Foreskin fibroblast (primary cell): ENCODE measurements at places on chromosomes 4 and X.

DNA sequence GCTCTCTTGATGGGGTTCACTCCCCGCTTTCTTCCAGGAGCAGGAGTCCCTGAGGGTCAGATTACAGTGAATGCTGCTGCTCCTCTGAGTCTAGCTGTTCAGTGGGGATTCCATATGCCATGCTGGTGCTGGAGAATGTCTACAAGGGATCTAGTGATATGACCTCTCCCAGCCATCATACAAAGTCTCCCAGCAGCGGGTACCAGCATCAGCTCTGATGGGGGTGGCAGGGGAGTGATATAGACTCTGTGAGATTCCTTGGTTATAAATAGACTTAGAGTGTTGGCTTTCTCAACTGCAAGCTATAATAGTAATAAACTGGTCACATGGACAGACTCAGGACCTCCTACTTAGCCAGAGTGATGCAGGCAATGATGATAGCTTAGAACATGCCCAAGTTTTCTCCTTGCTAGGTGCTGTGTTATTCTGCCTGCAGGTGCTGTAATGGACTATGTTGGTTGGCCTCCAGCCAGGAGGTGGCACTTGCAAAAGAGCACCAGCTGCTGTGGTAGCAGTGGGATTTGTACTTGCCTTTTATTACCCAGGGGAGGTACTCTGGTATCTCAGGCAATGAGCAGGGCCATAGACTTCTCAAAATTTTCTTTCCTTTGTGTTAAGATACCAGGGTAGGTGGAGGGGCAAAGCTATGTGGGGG, 202.9 kb downstream of the CHIC1 start:
- no peak for DNase-seq

DNA sequence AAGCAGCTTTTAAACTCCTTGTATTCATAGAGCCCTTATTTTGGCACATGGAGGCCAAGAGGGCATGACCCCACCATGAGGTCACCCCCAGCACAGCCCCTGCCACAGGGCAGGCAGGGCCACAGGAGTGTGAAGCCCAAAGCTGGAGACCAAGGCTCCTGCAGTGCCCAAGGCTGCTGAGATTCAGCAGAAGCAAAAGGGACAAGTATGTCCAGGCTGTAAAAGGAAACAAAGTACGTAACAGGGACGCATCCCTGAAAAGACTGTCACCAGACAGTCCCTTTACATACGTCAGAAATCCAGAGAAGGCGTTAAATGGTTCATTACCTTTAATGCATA, 18.9 kb downstream of the GAK start:
- no peak for DNase-seq

DNA sequence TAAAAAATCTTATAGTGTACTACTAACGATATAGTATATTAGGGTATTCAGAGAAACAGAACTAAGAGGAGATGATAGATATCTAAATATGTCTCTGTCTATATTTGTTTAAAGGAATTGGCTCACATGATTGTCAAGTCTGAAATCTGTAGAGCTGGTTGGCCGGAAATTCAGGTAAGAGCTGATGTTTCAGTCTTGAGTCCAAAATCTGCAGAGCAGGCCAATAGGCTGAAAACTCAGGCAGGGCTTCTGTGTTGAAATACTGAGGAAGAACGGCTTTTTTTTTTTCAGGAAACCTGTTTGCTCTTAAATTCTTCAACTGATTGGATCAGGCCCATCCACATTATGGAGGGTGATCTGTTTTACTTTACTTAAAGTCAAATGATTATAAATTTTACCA, 31.7 kb downstream of the PGRMC2 start:
- no peak for DNase-seq

DNA sequence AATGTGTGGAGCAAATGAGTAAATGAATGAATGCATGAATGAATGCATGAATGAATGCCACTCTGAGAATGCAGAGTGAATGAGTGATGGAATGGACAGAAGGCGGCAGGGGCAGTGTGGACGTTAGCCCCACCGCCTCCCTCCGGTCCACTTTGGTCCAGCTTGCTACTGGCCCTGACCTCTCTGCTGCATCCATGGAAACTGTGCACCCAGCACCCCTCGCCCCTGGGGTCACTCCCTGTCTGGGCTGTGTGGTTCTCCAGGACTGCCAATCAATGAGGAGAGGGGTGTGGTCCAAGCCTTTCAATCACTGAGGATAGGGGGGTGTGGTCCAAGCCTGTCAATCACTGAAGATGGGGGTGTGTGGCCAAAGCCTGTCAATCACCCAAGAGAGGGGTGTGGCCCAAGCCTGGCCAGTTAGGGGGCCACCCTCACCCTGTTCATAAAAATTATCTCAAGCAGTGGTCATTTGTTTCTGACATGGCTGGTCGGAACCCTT, 39.2 kb upstream of the ASMTL start:
- DNase-seq, result no peak

GRCh38 chr4:93313197-93313596, 515.4 kb upstream of the ATOH1 start:
- DNase-seq, result peak; percentile 13

- peak; percentile 58 for DNase-seq
Measured at GRCh38 chr4:177441061-177441802, 1.0 kb downstream of the AGA start.

DNA sequence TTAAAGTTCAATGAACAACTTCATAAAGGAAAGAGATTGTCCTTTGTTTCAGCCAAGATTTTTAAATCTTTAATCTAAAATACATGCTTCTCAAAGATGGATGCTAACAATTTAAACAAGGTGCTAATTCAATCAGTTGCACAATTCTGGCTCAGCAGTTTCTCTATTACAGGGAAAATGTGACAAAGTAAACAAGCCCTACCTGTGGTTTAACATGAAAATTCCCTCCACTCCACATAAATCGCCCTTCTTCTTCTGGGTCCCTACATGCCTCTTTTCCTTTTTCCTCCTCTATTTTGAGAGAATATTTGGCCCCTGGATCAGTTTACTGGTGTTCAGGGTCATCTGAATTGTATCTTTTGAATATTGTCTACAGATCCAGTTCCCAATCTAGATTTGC, 80.6 kb downstream of the FRYL start:
- no peak for DNase-seq

DNA sequence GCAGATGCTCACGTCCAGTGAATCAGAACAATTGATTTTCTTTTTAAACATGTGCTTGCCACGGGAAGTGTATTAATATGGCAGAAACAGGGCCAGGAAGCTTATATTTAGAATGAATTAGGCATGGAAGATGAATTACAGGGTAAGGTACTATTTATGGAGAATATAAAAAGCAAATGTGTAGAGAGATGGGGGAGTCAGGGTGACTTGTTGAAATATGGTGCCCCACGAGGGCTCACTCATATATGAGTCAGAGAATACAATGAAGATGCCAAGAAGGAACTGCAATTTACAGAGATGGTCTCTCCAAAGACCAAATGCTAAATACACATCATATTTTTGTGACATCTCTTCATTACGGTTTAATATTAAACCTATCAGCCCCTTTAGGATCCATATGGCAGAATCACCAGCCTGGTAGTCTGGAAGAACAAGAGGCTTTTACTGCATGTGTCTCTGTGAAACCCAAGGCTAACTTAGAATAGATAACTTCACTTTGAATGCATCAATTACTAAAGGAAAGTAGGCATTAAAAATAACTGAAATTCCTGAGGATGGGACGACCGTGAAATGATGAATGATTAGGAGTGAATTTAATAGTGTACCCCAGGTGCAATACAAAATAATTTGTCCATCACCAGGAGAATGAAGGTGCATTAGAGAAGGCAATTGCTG, 385.3 kb downstream of the ARHGAP24 start:
- peak; percentile 64 for DNase-seq

- peak; percentile 67 for DNase-seq
Measured at GRCh38 chr4:113635739-113636437, 125.7 kb downstream of the CAMK2D start.

GRCh38 chr4:87012265-87012953, 77.6 kb downstream of the AFF1 start:
- no peak for DNase-seq

GRCh38 chrX:135345107-135345589, 35.9 kb downstream of the ETDC start:
- peak; percentile 79 for DNase-seq

DNA sequence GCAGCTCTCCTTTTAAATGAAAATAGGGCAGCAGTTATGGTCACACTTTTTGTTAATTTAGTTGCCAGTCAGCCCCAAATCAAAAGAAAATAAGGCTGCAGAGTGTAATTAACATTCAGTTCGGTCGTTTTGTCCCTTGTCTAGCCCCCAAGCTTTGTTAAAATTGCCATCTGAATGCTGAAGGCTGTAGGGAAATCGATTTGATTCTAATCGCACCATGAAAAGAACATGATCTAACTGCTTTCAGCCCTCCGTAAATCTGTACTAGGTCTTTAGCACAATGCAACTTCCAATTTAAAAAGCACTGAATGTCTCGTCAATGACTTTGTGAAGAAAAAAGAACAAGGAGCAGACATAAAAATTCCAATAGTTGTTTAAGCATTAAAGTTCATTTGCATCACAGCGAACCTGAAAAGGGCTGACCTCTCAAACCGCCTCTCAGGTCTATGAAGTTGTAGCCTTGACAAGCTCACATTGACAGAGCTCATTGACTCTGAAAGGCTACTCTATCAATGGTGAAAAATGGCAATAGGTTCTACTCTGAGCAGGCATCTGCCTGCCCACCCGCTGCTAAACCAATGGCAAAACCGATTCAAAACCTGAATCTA, 48.9 kb downstream of the CHIC2 start:
- DNase-seq, result no peak

- no peak for DNase-seq
Measured at GRCh38 chr4:86757468-86757867, 91.7 kb downstream of the SLC10A6 start.

DNA sequence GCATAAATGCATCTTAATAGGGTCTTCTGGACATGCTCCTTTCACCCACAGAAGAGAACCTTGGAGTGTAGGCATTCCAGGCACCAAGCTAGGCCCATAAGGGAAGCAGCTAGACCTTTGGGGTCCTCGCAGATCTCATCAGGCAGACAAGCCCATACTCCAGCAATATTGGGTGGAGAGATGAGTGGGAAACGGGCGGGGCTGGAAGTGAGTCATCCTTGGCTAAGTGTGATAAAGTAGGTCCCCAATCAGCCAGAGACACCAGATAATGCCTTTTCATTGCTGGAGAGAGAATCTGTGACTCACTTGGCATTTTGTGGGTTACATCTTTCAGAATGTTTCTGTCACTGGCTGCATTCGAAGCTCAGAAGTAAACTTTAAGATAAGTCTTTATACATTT, 133.3 kb upstream of the MBNL3 start:
- peak; percentile 43 for DNase-seq

GRCh38 chr4:186780291-186781031, 56.8 kb upstream of the FAT1 start:
- no peak for DNase-seq

DNA sequence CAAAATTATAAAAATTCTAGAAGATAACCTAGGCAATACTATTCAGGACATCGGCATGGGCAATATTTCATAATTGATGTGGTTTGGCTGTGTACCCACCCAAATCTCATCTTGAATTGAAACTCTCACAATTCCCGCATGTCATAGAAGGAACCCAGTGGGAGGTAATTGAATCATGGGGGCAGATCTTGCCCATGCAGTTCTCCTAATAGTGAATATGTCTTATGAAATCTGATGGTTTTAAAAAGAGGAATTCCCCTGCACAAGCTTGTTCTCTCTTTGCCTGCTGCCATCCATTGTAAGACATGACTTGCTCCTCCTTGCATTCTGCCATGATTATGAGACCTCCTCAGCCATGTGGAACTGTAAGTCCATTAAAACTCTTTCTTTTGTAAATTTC, 77.7 kb downstream of the DDX60 start:
- no peak for DNase-seq

GRCh38 chr4:41461780-41462307, 76.1 kb upstream of the LIMCH1 start:
- no peak for DNase-seq

- DNase-seq, result no peak
Measured at GRCh38 chr4:181877329-181877848, 365.8 kb upstream of the TENM3 start.

DNA sequence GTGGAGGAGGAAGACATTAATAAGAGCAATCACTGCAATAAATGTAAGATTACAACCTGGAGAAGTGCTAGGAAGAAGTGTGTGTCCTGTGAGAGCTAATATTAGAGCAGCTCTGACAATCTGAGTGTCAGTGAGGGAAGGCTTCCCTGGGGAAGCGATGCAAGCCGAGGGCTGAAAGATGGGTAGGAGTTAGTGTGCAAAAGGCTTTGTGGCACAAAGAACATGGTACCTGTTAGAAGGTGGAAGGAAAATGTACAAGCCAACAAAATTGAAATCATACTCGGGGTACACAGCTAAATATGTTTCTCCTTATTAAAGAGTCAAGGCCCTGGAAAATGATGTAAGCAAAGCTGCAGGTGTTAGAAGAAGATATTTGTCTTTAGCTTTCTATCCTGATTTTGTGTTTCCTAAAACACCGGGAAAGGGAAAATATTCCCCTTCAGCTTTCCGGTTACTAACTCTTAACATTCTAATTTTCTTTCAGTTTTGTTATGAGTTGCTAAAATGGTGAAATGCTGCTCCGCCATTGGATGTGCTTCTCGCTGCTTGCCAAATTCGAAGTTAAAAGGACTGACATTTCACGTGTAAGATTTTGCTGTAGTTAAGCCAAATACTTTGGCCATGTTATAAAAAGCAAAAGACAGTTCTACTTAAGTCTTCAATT, 808 bp downstream of the THAP6 start:
- DNase-seq, result no peak

DNA sequence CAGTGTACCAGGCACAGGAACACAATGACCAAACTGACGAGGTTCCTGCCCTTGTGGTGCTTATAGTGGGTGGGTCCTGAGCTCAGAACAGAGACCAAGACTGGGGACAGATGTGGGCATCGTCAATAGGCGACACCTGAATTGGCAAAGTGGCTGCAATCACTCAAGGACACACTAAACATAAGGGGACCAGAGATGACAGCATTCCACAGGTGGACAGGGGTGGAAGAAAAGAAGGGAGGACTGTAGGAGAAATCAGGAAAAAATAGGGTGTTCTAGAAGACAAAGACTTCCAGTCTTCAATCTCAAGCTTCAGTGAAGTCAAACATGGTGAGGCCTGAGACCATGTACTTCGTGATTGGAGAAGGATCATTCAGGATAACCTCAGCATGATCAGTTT, 5.8 kb downstream of the SH3KBP1 start:
- no peak for DNase-seq

- no peak for DNase-seq
Measured at GRCh38 chr4:53587135-53587534, 4.2 kb downstream of the LNX1 start.
